Stimulated activated CD8-positive, alpha-beta memory T cell treated with anti-CD3 and anti-CD28 coated beads, Interleukin-2, amount 100 ng/mL, for 48 hours (primary cell): ENCODE measurements at places on chromosomes 2 and 18.

DNA sequence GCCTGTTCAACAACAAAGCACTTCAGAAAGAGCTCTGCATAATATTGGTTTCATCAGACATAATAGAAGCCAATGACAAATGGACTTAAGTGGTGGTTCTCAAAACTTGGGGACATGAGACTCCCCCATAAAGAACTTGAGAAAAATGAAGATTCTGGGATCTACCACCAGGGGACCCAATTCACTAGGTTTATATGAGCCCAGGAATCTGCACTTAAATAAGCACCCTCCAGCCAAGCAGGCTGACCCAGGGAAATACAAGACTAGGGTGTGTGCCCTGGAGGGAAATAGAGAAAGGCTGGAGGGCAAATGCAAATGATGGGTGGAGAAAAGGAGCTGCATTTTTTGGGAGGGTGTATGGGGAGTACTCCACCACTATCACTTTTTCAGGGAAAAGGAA, 52.5 kb downstream of the SATB2 start:
- no peak for DNase-seq

DNA sequence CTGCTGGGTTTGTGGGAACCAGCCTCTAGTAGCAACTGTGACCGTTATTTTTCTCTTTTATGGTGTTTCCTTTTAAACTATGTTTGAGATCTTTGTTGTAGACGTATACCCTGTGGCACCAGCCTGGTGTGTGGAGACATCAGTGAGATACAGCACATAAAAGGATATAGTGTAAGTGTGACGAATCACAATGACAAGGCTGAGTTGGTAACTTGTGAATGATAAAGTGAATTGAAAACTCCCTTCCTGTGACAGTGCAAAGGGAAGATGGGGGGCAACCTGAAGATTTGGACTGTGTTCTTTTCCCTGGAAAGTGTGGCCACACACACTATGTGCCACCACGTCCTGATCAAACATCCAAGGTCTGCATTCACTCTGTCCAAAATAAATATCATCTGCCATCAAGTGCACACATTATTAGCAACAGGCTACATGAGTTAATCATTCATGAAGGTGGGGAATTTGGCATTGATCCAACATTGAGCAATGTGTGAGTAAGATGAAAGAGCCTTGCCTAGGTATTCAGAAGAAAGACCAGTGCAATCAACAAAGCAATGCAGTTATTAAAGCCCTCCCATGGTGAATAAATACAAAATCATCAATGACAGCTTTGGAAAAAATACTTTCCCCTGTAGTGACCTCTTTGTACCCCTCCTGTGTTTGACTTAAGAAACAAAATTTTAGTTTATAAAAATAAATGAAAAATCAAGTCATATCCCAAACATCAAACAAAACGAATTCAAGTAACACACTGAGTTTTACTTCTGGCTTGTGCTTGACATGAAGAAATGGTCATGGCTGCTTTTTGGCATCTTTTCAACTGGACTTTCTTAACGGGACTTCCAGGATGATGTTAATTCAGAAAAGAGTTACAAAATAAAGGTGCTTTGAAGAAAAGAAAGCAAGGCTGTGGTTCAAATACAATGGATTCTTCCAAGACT, 1280.5 kb upstream of the ZEB2 start:
- no peak for DNase-seq

GRCh38 chr18:72674710-72675109, 130.6 kb upstream of the CBLN2 start:
- no peak for DNase-seq

- DNase-seq, result no peak
Measured at GRCh38 chr2:10597956-10598355, 91.8 kb downstream of the NOL10 start.

GRCh38 chr18:46764586-46764985, 7.7 kb upstream of the ST8SIA5 start:
- no peak for DNase-seq

DNA sequence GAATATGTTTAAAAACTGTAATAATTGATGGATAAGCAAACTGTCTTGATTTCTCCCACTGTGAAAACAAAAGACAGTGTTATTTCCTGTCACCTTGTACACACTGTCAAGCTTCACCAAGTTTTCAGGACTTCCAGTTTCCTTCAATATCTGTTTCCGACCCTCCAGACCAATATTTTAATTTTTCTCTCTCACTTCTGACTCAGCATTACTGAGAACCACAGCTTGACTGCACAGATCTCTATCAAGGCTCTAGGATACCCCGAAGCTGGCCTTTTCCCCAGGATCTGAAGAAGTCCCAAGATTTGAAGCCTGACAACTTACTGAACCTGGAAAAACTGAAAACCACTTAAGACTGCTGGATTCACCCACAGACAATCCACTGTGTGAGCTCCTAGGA, 13.2 kb upstream of the SULT1C3 start:
- DNase-seq, result no peak

- no peak for DNase-seq
Measured at GRCh38 chr18:11487390-11487789, 122.0 kb upstream of the SLC35G4 start.

GRCh38 chr2:226862623-226863022, 26.8 kb downstream of the RHBDD1 start:
- no peak for DNase-seq

DNA sequence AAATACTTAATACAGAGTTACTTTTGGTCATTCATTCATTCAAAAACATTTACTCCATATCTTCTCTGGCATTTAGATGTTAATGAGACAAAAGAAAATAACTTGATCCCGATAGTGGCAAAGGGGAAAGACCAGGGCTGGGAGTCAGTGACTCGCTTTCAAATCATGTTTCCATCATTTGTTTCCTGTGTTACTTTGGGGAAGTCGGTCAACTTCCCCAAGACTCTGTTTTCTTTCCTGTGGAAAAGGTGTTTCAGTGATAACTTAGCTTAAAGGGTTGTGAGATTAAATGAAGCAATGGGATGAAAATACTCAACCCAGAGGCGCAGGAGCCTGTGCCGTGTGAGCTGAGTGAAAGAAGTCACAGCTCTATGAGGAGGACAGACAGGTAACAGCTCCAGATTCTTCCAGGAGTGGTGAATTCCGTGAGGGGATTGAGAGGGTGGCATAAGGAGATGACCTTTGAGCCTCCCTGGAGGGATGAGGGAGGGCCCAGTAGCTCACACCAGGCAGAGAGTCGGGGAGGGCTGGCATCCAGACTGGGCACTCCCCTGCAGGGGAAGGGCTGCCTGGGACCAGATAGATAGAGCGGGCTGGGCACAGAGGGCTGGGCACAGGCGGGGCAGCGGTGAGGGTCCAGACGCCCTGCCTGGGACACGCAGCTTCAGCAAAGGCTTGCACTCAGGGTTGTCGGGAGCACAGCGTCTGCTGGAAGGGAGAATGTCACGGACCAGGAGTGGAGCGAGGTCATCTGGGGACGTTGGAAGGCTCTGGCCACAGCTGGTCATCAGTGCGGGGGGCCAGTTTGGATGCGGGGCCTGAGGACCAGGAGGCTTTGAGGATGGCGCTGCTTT, 70.1 kb downstream of the TSHZ1 start:
- DNase-seq, result no peak

DNA sequence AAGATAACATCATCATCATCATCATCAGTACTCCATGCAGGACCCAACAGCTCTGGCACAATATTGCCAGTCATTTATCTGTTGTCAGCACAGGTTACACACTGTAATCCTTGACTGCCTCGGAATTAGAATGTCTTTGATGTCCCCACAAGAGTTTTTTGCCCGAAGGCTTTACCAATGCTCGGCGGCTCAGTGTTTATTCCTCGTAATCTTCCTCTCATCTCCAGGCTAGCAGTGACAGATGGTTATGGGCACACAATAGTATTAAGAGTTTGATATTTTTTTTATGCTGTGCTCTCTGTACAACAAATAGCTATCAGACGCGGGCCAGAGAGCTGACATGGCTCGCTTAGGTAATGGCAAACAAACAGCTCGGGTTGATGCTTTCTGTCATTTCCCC, 515.2 kb downstream of the ZEB2 start:
- no peak for DNase-seq

DNA sequence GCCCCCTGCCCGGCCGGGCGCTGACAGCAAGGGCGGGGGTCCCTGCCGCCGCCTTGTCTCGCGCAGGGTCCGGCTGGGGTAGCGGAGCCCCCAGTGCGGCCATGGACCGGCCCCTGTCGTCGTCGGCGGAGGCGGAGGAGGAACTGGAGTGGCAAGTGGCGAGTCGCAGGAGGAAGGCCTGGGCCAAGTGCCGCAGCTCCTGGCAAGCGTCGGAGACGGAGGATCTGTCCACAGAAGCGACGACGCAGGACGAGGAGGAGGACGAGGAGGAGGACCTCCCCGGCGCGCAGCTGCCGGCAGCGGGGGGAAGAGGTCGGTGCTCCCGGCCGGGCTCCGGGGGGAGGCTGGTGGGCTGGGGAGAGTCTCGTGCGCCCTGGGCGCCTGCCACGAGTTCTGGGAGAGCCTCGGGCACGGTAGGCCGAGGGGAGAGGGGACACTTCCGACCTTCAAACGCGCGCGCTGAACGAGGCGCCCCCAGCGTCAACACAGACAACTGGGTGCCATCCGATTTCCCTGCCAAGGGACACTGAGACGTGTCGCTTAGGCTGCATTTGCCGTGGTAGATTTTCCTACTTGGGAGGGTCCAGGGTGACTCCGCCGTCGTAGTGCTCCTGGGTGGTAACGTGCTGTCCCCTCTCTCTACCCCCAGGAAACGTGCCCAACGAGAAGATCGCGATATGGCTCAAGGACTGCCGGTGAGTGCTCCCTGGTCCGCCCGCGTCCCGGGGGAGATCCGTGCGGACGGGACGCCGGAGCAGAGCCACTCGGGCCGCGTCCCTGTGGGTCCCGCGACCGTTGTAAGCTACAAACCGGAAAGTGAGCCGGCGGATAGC, 652 bp downstream of the ITPRID2 start:
- peak; percentile 42 for DNase-seq

GRCh38 chr2:77387324-77387723, 134.9 kb downstream of the LRRTM4 start:
- no peak for DNase-seq

- DNase-seq, result no peak
Measured at GRCh38 chr18:75658330-75658729, 230.8 kb upstream of the SMIM21 start.

- no peak for DNase-seq
Measured at GRCh38 chr2:181682026-181682789, 1.9 kb upstream of the NEUROD1 start.

DNA sequence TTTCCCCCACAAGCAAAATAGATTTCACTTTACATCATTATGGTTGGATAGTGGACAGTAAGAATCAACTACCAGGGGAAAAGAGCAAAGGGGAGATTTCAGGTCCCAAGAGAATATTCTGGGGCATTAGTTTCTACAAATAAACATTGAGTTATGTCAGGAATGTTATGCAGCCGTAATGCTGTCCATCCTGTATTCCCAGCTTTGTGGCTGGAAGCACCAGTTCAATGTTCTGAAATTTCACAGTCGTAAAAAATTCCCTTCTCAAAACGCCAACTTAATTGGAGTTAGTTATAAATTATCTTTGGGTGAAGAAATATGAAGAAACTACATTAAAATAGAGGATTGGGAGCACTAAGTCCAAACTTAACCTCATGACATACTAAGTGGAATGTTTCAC, 141.5 kb upstream of the FIGN start:
- no peak for DNase-seq

DNA sequence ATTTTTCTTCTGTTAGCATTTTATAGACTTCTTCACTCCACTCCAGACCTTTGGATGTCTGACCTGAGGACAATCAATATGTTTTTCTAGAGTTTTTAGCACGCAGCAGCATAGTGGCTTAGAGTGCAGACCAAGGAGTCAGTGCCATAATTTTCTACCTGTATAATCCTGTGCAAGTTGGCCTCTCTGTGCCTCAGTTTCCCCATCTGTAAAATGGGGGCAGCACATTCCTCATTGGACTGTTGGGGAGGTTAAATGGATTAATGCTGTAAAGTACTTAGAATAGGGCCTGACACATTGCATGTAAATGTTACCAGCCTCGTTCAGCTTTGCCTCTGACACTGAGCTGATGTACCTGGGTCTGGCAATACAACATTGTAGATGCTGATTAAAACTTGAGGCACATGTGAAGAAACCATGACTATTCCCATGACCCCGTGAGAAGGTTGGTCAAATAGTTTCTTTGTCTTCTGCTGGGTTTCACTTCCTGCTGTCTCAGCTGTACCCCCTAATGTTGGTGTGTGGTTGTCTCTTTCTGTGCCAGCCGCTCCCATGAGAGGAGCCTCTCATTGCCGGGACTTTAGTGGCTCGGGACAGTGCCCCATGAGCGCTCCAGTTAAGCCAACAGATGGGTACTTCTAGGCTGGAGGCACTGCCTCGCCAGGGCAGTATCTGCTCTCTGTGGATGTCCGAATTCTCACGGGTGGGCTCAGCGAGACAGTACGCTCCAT, 125.3 kb downstream of the SH3RF3 start:
- no peak for DNase-seq

- no peak for DNase-seq
Measured at GRCh38 chr18:29560270-29560669, 1383.3 kb upstream of the CDH2 start.

GRCh38 chr2:197297266-197297665, 13.3 kb downstream of the ANKRD44 start:
- no peak for DNase-seq

DNA sequence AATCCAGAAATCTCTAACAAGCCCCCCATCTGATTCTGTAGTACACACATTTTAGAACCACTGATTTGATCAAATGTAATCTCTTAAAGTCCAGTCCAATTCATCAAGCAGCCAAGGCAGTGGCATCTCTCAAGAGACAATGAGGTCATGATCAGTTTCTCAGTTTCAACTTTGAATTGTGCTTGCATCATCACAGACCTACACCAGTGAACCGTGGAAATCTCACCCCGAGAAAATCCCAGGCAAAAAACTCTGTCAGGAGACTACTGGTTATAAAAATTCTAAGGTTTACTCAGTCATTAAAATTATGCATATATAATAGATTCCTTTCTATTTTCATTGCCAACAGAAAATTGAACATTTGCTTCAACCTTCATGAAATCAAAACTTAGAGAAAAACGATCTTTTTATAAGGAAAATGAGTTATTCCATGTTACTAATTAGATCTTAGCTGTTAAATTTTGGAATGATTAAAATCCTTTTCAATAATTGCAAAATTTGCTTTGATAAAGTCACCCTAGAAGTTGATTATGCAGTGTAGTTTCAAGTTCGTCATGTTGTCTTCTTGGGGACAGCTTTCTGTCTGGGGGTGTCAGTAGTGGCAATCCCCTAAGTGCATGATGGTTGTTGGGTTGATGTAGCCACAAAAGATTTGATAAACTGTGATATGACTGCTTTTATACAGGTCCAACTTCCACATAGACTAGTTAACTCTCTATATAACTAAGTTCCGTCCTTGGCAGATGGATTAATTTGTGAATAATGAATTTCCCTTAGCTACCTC, 235.0 kb downstream of the CAMKMT start:
- DNase-seq, result no peak

GRCh38 chr18:47100212-47100831, 50.0 kb downstream of the HDHD2 start:
- peak; percentile 24 for DNase-seq
